Purkinje cell (primary cell): ENCODE measurements at places on chromosomes 16 and 17. TPM values are rescaled to one million over a fixed set of nuclear protein-coding genes. Genes with fewer than 3 reads are reported as not detected.

The METRNL gene
- polyA plus RNA-seq: 0.34 and 0.63 TPM in 2 replicates

The DPEP3 gene
- not detected in 2 replicates for polyA plus RNA-seq

The CEP295NL gene
- polyA plus RNA-seq: not detected in 2 replicates

The PRR35 gene
- polyA plus RNA-seq: not detected in 2 replicates
